H9 (cell line): ENCODE measurements at places on chromosomes 12 and 14. TPM values are rescaled to one million over a fixed set of nuclear protein-coding genes. Genes with fewer than 3 reads are reported as not detected.

TSPAN9 gene
- total RNA-seq, result 16.8 and 19.0 TPM in 2 replicates

KCNA1 gene
- 0.92 and 0.98 TPM in 2 replicates for total RNA-seq

DNA sequence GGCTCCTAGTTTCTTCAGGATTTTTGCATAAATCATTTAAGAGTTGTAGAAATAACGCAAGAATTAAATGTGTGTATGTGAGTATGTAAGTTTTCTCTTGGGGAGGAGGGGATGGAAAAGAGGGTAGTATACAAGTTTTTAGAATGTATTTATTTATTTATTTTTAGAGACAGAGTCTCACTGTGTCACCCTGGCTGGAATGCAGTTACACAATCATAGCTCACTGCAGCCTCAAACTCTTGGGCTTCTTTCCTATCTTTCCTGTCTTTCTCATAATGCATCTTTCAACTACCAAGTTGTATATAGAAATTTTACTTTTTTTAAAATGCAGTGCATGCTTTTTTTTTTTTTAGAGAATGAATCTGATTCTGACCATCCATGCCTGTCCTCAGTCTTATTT, 269.0 kb upstream of the GARIN2 start:
- no peak overlapping the region for H3K4me3 ChIP-seq
- no peak overlapping the region for H3K27ac ChIP-seq
- H3K4me1 ChIP-seq, result no peaks in the 10 kb centered on the region
- no peak for DNase-seq
- no peaks in the 10 kb centered on the region for H3K36me3 ChIP-seq
- H3K27me3 ChIP-seq, result no peaks in the 10 kb centered on the region

- H3K27ac ChIP-seq, result no peak overlapping the region
- no peak for DNase-seq
- peaks cover 2% of the 10 kb centered on the region; the same call in 1 of the 2 replicates for H3K27me3 ChIP-seq
- no peaks in the 10 kb centered on the region for H3K36me3 ChIP-seq
- peak overlapping the region; percentile 51 for H3K4me3 ChIP-seq
Measured at GRCh38 chr14:96205059-96205977, 679 bp downstream of the BDKRB2 start.

GRCh38 chr14:31251028-31251958, 43.7 kb upstream of the HECTD1 start:
- H3K27ac ChIP-seq, result no peak overlapping the region
- H3K4me1 ChIP-seq, result no peaks in the 10 kb centered on the region
- no peaks in the 10 kb centered on the region for H3K36me3 ChIP-seq
- DNase-seq, result no peak
- no peak overlapping the region for H3K4me3 ChIP-seq
- no peaks in the 10 kb centered on the region for H3K27me3 ChIP-seq
